Activated T-cell treated with anti-CD3 and anti-CD28 coated beads for 24 hours (primary cell): ENCODE measurements at places on chromosomes 1 and 21.

- no peak for DNase-seq
Measured at GRCh38 chr1:115135681-115136080, 46.4 kb upstream of the TSPAN2 start.

DNA sequence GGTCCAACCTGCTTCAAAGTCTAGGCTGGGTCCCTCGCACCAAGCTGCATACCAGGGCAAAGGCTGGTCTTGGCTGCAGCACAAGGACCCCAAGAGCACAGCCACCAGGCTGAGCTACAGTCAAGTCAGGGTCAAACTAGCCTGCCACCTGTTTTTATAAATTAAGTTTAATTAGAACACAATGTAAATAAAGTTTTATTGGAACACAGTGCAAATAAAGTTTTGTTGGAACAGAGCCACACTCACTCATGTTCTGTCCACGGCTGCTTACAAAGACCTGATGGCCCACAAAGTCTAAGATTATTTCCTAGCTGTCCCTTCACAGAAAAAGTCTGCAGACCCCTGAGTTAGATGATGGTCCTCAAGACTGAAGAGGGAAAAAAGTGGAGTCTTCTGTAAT lies 66.2 kb downstream of the MRPL37 start:
- no peak for DNase-seq

DNA sequence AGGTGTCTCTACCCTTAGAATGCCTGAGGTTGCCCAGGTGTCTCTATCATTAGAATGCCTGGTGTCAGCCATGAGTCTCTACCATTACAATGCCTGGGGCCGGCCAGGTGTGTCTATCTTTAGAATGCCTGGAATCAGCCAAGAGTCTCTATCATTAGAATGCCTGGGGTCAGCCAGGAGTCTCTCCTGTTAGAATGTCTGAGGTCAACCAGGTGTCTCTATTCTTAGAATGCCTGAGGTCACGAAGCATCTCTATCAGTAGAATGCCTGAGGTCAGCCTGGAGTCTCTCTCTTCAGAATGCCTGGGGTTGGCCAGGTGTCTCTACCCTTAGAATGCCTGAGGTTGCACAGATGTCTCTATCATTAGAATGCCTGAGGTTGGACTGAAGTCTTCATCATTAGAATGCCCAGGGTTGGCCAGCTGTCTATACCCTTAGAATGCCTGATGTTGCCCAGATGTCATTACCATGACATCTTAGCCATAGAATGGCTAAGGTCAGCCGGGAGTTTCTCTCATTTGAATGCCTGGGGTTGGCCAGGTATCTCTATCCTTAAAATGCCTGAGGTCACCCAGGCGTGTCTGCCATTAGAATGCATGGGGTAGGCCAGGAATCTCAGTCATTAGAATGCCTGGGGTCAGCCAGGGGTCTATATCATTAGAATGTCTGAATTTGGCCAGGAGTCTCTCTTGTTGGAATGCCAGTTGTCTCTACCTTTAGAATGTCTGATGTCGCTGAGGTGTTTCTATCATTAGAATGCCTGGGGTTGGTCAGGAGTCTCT lies 44.0 kb downstream of the RNF187 start:
- no peak for DNase-seq

DNA sequence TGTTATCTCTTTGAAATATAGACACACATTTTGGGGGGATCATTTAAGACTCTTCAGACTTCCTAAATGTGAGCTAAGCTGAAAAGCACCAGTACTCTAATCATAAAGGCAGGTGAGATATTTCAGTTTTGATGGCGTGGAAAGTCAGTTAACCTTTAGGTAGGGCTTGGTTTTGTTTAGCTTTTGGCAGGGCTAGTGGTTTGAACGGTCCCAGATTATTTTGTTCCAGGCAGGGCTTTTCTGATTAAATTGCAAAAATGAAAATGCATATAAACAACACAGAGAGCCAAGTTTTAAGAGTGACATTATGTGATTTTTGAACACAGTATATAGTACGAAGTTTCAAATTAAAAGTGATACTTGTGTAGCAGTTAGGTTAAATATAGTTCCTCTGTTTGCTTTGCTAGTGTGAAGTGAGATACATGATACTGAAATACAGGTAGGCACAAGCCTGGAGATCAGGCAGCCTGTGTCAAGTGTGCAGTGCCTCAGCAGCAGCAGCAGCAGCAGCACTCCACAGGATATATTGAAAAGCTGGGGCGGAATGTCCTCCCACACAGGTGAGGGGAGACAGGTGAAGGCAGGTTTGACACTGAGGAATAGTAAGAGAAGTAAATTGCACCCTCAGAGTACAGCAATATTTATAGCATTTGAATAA lies 47.4 kb downstream of the CAMTA1 start:
- DNase-seq: no peak

DNA sequence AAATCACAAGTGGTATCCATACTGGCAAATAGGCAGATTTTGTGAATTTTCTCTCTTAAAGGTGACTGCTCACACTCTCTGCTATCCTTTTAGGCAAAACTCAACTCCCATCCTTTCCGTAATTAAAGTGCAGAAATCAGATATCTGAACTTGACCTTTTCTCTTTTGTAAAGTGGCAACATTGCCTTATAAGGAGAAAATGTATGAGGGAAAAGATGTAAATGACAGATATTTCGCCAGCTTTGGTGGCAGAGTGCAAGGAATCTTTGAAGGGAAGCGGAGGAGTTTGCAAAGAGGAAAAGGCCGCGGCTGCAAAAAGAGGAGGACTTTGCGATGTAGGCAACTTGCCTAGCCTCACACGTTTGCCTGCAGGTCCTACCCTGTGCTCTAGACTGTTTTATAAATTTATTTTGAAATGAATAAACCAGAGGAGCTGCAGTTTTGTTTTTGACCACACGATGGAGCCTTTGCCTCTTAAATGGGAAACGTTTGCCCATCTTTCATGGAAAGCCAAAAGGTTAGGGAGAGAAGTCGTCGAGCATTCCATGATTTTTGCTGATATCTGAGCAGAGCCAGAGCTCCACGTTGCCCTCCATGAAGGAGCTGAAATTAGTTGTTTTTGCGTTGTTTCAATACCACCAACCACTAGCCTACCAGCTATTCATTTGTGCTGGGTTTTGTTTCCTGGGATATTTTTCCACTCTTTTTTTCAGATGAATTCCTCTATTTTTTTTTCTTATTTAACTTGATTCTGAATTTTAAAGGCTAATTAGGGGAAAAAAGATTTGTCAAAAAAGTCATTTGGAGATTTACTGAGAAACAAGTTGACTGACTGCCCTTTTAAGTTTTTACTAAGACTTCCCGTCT lies 242.3 kb downstream of the LMX1A start:
- DNase-seq: no peak

- no peak for DNase-seq
Measured at GRCh38 chr1:19412654-19413053, 72.7 kb downstream of the CAPZB start.

- DNase-seq: no peak
Measured at GRCh38 chr21:32978331-32979270, 47.1 kb upstream of the OLIG2 start.

DNA sequence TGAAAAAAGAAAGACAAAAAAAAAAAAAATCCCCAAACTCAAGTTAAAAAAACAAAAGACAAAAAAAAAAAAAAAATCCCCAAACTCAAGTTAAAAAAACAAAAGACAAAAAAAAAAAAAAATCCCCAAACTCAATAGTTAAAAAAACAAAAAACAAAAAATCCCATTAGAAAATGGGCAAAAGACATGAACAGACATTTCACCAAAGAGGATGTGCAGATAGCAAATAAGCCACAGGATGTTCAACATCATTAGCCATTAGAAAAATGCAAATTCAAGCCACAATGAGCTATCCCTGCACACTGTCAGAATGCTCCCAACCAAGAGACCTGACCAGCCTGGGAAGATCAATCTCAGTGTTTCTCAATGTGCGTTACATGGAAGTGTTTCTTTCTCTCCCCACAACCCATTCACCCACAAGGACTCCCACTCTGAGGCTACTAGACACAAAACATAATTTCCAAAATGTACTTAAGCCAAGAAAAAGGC lies 33.9 kb downstream of the MRAP start:
- no peak for DNase-seq

- DNase-seq: no peak
Measured at GRCh38 chr21:28598214-28598613, 394.5 kb downstream of the LTN1 start.

GRCh38 chr1:3314491-3315381 lies 139.7 kb upstream of the ARHGEF16 start:
- no peak for DNase-seq

DNA sequence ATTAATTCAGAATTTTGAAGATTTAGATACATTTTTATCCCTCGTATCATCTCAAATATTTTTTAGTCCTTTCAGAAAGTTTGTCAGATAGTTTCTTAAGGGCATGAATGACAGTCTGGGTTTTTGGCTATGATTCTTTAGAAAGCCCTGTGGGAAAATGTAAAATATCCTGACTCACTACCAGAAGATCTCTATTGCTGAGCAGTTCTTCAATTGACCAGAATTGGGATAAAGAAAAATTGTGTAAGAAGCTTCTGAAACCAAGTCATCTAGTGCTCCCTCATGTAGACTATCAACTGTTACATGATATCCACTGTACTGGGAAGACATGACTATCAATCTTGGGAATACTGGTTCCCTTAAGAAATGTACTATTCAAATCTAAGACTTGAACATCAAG lies 608.3 kb upstream of the CHRM3 start:
- no peak for DNase-seq
